ENCODE measurements at places on chromosomes 1 and 21.

- DNase-seq, result no peak
Measured at GRCh38 chr1:231106347-231106746, 55.5 kb upstream of the TRIM67 start.

- no peak for DNase-seq
Measured at GRCh38 chr1:210360852-210361477, 32.3 kb downstream of the HHAT start.

DNA sequence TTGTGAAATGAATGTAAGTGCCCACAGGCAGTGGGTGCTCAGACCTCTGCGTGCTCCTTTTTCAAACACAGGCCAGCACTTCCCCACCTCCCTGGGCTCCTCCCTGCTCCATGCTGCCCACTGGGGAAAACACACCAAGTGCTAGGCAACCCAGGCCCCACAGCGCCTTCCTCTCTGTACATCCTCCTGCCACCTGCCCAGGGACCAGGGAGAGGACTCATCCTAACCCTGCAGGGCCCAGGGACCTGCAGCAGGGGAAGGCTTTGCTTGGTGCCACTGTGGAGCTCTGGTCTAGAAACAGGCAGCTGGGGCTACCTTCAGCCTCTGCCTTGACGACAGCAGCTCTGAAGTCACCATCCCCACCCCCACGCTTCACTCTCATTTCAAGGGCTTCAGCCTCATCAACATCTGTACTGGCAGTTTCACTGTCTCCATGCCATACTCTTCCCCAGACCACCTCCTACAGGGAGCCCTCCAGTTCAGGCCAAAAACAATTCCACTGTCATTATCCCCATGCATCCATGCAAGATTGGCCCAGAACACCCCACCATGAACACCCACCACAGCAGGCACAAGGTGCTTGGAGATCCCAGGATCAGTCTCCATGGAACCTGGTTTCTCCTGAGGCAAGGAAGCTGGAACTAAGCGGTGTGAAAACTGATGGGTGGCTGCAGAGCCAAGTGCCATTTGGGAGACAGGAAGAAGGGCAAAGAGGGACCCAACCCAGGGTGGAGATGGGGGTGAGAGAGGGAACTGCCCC, 1.1 kb downstream of the IGSF8 start:
- DNase-seq, result no peak

DNA sequence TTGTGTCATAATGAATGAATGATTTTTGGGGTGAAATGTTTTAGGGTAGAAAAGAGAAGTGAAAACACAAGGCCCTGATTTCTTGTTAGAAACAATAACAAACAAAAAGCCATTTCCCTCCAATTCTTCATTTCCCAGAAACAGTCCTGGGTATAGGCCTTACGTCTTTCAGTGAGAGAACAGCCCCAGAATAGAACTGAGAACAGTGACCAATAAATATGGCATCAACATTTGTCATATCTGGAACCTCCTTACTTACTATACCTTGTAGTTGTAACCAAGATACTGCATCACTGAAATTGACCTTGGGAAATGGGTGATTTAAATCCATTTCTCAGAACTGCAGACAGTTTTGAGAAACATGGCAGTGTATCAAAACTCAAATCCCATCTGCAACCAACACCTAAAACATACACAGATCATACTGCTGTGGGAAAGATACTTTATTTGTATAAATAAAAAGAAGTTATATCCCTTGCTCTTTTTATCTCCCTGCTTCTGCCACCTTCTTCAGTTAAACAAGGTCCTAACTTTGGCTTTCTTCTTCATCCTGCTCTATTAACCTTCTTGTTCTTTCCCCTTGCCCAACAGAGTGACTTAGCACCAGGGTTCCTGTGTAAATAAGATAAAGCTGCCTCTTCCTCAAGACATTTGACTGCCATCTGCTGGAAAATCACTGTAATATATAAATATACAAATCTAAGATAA, 19.5 kb downstream of the XKR8 start:
- DNase-seq, result no peak

GRCh38 chr1:108830119-108831008, 26.5 kb downstream of the AKNAD1 start:
- no peak for DNase-seq

DNA sequence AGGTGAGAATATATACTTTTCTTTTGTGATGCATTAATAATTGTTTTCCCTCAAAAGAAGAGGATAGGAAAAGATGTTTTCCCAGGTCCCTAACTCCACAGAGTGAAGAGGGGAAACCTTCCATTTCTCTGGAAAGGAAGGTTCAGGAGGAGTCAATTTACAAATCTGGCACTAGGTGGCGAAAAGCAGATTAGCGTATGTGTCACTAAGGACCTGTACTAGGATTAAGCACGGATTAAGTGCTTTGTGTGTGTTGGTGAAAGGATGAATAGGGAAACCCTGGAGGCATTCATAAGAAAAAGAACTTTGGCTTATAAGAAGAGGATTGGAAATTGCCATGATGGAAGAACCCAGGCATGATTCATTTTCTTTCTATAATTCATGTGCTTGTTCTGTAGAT, 410.1 kb upstream of the PLXNA2 start:
- DNase-seq, result no peak

DNA sequence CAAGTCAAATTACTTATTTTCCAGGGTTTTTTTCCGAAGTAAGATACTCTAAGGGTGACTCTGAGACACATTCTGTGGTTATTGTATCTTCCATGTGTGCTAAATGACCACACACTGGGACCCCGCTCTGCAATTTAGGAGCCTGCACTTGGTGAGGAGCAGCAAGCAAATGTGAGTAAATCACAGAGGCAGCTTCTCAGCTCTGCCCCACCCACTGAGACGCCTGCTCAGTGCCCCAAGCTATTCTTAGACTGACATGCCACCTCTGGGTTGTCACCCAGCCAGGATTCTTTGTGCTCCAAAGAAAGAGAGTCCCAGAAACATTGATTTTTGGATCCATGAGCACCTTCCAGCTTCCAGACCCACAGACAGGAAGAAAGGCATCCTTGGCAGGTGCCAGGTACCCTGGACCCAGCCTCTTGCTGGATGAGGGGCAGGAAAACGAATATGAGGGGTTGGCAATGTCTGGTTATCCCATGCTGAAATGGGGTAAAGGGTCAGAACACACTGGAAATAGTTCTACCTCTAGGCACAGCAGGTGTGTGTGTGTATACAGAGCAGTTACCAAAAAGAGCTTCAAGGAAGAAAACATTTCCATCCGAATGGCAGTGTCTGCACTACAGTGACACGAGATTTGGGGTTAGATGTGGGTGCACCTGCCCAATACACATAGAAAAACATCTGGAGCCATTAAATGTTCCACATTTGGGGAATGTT, 41.2 kb downstream of the TNR start:
- no peak for DNase-seq

- no peak for DNase-seq
Measured at GRCh38 chr1:203183828-203184227, 2.7 kb downstream of the CHI3L1 start.

DNA sequence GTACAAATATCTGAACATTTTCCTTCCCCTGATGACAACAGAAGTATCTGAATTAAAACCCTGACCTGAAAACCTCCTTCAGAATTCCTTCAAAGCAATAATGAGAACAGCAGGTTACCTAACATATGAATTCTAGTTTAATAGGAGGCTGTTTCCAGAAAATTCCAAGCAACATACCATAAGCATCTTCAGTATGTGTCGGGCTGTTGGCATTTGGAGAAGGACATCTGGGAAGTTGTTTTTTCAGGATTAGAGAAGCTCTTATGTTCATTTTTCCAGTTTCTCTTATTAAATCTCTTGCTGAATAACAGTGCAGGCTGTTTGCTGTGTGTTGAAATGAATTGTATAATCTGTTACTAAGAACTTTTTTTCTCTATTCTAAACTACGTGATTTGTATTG, 101.5 kb downstream of the PLA2G4A start:
- no peak for DNase-seq

GRCh38 chr21:35316456-35316855, 267.4 kb upstream of the RUNX1 start:
- no peak for DNase-seq

DNA sequence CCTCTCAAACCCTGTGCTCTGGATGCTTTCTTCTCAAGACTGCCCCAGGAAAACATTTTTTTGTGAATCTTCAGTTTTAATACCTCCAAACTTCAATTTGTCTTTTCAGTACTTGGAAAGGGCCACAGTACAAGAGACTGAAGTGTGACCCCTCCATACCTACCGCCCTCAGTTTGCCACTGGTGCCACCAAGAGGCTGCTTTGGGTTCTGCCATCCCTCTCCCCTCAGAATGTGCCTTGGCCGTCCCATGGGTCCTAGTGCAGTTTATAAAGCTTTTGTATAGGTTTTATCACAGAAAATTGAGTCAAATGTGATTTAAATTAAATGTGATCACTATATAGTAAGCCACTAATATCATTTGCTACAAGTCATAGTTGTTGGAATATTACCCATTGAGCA, 60.8 kb upstream of the PGD start:
- peak; percentile 1 for DNase-seq

DNA sequence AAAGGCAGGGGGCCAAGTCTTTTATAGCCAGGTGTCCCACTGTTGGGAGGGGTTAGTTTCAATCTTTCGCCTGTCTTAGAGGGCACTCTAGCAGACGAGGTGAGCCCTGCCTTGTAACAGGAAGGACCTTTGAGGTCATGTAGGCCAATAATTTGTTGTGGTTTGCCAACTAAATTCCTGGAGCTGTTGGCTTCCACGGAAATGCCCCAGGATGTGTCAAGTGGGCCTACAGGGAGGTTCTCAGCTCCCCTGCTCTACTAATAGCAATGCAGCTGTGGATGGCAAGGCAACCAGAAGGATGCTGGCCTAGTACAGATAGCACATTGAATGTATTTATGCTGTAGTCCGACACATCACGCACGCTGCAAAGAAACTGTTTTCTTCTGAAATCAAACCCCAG, 22.3 kb upstream of the CASQ2 start:
- no peak for DNase-seq

DNA sequence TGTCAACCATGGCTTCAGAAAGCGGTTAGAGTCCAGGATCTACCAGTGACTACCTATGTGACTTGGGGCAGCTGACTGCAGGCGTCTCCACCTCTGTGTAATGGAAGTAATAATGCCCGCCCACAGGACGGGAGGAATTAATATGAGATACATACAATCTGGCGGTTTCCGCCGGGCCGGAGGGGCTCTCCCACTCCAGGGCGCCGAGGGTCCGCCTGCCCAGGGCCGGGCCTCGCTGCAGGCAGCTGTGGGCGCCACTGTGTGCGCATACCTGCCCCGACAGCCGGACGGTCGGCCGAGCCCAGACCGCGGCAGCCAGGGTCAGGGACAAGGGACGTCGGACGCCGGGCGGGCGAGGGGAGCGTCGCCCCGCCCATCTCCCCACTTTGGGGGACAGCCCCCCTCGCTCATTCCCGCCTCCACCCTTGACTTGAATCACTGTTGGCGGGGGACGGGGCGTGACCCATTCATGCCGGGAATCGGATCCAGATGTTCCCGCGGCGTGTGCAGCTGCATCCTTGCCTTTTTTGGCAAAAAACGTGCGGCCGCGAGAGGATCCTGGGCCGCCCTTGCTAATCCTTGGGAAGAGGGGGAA, 6.0 kb upstream of the SF3A3 start:
- no peak for DNase-seq

- no peak for DNase-seq
Measured at GRCh38 chr1:233294913-233295236, 650 bp downstream of the PCNX2 start.

DNA sequence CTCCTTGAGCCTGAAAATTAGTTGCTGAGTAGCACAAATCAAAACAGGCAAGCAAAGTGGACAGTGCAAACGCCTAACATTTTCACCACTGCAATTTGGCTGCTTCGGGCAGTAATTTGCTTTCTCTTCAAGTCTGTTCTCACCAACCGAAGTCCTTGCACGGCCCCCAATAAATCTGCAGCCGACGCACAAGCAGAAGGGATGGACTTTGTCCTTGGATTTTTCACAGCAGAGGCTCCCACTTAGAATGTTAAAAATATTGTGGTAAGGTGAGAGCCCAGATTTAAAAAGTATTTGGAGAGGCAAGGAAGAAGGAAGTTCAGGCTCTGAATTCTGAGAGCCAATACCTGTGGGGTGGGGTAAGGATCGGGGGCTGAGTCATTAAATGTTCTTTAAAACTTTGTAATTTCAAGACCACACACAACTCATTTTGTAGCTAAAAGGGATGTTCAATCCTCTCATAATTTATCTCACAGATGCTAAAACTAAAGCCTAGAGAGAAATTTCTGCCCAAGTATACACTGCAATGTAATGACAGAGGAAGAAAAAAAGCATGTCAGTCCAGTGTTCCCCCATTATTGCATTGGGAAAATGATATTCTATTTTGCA, 6.2 kb downstream of the CD247 start:
- no peak for DNase-seq

GRCh38 chr21:36310016-36310415, 10.0 kb upstream of the MORC3 start:
- no peak for DNase-seq

- DNase-seq, result no peak
Measured at GRCh38 chr1:94130851-94131595, 10.1 kb upstream of the ABCA4 start.

- no peak for DNase-seq
Measured at GRCh38 chr1:226202246-226202645, 15.7 kb upstream of the ACBD3 start.

All from activated naive CD8-positive, alpha-beta T cell treated with anti-CD3 and anti-CD28 coated beads, Interleukin-2, amount 50 U/mL, for 16 hours (primary cell).